ENCODE measurements at places on chromosomes 2 and 18.

- no peak for DNase-seq
Measured at GRCh38 chr18:36196238-36196995, 9.1 kb downstream of the MOCOS start.

GRCh38 chr2:224747765-224748164 is 31.6 kb upstream of the CCDC195 start:
- no peak for DNase-seq

GRCh38 chr18:76371301-76372203 is 123.5 kb downstream of the ZNF516 start:
- DNase-seq: no peak

DNA sequence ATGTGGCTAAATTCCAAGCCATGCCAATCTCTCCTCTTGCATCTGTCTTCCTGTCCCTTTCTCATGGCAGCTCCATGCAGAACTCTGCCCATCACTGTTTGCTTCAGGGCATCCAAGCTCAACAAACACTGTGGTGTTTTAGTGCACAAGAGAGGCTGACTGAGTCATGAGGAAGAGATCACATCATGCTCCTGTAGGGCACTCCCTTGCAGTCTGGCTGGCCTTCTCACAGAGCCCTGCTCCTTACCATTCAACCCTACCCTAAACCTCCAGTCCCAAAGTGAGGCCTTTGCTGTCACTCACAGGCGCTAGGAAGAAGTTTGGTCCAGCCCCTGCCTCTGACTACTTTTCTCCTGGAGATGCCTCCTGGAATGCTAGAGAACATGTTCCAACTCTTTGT is 194.0 kb downstream of the LRATD1 start:
- no peak for DNase-seq

GRCh38 chr18:79544386-79544963 is 135.1 kb upstream of the CTDP1 start:
- DNase-seq: no peak

GRCh38 chr2:213020268-213020667 is 131.1 kb downstream of the IKZF2 start:
- no peak for DNase-seq

GRCh38 chr2:218357236-218358177 is 850 bp downstream of the CATIP start:
- DNase-seq: no peak

DNA sequence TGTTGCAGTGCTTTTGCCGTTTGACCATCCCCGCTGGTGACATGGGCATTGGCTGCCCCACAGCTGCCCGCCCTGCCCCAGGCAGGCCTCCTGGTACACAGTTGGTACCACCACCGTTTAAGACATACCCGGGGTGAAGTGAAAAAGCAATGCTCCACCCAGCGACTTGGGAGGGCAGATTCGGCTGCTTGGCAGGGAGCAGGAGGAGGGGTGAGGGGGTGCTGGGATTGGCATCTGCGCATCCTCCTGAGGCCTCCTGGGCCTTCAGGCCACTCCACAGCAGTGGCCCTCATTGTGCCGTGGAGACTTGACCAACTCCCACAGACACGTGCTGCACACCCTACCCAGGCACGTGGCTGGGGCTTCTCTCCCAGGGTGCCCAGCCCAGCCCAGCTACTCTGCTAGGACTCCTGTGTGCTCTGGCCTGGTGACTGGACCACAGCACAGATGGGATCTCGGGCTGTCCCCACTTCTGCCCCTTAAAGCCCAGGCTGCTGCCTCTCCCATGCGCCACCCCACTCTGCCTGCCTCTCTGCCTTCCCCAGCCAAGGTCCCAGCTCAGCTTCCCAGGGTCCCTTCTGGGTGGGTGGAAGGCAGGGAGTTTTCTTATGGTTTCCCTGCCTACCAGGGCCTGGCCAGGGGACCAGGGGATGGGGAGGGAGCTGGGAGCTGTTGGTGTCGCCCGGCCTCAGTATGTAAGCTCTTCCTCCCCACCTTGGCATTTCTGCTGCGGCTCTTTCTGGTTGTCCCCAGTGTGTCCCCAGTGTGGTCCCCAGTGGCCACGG is 157.0 kb upstream of the HS6ST1 start:
- no peak for DNase-seq

DNA sequence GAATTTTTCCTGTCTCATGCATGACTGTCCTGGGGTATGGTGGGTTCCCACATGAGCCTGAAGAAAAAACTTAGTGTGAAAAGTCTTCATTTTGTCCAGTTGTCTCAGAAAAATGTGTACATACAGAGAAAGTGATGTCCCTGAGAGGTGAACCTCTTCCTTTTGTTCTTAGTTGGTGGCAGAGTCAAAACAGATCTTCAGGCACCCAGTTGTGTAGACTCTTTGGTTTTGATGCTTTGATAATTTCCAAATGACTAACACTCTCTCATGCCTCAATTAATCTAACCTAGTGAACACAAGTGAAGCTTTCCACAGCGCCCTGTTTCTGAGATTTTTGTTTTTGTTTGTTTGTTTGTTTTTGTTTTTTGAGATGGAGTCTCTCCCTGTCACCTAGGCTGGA is 273.5 kb downstream of the PIK3C3 start:
- no peak for DNase-seq

DNA sequence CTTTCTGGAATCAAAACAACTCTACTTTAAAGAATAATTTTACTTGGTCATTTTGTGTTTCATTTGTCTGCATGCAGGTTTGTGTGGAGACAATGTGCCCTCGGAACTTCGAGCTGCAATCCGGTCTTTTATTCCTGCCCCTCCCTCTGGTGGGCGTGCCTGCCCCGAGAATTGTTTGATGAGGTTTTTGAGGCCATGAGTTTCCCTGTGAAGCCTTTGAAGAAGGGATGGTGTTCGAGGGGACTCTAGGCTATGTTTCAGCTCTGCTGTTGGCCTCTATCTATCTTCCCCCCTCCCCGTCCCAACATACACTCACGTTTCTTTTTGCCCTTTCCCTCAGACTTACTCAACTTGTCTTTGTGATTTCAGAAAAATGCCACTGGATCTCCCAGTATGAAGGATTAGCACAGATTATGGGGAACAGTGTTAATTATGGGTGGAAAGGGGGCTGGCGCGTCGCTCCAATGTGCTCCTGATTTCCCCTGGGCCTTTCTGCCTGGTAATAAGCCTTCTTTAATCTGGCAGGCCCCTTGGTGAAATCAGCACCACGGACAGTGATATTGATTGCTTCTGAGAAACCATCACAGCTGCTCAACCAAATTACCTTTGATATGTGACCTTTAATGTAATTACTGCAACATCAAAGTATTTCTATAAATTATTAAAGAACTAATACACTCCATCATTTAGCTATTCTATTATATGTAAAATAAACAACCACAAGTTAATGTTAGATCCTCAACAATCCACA is 82.2 kb downstream of the CELF4 start:
- DNase-seq: peak; percentile 58

- DNase-seq: no peak
Measured at GRCh38 chr2:239647052-239647819, 246.4 kb upstream of the HDAC4 start.

DNA sequence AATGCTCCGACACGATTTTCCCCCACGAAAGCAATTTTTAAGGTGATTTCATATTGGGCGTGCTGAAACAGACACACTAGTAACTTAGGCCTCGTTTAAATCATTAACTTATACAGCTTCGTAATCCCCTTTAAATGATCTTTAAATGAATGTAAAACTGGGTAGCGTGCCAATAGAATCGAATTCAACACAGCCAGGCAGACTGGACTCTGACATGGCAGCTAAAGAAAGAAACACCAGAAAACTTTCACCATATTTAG is 2.4 kb upstream of the ID2 start:
- no peak for DNase-seq

DNA sequence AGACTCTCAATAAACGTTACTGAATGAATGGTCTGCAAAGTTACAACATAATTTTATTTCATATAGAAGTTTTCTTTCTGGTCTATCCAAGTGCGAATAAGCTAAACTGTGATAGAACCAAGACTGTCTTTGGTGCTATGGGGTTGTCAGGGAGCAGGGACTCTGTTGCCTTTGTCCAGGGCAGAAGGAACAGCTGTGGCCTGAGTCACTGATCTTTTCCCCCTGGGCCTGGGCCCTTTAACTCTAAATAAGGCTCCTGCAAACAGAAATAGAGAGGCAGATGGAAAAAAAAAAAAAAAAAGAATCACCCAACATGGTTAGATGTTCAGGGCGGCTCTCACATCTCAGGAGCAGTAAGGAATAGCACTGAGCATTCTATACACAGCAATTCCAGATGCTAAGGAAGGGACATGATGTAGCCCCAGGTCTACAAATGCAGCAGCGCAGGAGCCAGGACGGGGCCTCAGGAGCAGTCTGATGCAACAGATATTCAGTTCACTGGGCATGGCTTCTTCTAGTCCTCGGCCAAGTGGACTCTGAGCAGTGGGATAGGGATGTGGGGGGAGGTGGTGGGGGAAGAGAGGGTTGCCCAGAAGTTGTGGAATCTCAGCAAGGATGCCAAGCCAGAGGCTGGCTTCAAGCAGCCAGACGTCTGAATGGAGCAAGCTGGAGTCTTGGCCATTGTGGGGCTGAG is 247.1 kb upstream of the SIX2 start:
- no peak for DNase-seq

DNA sequence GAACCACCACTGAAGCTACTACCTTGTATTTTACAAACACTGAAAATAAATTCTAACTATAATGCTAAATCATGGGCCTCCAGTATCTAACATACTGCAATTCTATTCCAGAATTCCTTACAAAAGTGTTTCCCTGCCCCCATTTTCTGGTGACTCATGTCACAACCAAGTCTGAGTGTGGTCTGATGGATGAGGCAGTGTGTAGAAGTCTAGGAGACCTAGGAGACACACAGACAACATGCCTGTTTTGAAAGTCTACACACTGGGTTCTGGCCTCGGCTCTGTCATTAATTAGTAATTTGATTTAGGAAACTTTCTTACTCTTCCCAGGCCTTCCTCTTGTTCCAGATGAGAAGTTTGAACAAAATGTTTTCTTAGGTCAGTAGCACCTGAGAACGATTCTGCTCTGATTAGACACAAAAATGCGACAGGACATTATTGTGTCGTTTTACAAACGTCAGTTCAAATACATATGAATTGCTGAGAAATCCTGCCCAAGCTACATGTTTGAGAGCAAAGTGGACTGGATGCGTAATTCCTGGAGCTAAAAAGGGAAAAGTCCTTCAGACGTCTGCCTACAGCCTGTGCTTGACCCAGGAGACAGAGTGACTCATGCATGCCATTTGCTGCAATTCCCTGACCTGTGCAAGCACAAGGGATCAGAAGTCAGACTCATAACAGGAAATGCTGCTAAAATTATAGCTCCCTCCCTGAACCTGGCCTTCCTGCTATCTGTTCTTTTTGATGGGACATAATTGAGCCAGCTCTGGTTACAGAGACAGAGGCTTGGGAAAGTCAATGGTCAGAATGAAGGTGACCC is 494.4 kb downstream of the SOX11 start:
- no peak for DNase-seq

- no peak for DNase-seq
Measured at GRCh38 chr2:133461484-133461883, 106.8 kb downstream of the NCKAP5 start.

GRCh38 chr2:158006961-158007719 is 94.5 kb upstream of the UPP2 start:
- DNase-seq: no peak

- DNase-seq: peak; percentile 92
Measured at GRCh38 chr2:164992818-164993217, 37.5 kb upstream of the SLC38A11 start.

DNA sequence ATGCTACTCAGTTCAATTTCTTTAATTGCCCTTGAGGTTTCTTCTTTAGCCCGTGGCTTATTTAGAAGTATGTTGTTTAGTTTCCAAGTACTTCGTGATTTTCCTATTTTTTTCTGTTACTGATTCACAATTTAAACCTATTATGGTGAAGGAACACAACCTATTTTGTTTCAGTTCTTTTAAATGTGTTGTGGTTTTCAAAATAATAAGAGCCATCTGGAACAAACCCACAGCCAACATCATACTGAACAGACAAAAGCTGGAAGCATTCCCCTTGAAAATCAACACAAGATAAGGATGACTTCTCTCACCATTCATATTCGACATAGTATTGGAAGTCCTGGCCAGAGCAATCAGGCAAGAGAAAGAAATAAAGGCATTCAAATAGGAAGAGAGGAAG is 155.2 kb downstream of the GALNT1 start:
- DNase-seq: no peak

DNA sequence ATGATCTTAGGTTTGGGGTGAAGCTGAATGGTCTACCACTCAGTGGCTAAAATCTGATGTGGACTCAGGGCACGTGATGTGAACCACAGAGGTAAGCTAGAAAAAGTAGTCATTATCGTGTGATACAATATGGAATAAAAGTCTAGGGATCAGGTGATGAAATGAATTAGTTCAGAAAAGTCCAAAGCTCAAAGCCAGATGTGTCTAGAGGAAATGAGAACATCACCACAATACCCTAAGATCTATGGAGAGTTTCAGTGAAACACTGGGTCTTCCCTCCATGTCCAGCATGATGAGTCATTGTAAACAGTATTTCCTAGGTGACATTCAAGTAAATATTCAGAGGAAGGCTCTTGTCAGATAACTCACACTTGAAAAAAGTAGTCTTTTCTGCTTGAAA is 1257.4 kb upstream of the ZEB2 start:
- no peak for DNase-seq

GRCh38 chr2:33240178-33240577 is 236.3 kb upstream of the RASGRP3 start:
- peak; percentile 70 for DNase-seq

GRCh38 chr2:152587187-152587947 is 129.9 kb downstream of the PRPF40A start:
- peak; percentile 38 for DNase-seq

DNA sequence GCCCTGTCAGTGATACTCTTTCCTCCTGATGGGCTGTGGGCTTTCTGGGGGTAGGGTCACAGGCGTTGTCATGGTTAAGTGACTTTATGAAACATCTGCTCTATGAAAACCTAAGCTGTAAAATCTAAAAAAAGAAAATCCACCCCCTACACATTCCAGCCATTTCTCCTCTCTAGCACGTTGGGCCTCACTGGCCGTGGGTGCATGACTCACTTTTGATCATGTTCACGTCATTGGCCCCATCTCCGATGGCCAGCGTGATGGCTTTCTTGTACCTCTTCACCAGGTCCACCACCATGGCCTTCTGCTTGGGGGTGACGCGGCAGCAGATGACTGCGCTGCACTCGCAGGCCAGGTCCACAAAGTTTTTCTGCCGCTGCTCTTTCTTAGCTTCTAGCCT is 39.3 kb upstream of the NARS1 start:
- DNase-seq: peak; percentile 33

DNA sequence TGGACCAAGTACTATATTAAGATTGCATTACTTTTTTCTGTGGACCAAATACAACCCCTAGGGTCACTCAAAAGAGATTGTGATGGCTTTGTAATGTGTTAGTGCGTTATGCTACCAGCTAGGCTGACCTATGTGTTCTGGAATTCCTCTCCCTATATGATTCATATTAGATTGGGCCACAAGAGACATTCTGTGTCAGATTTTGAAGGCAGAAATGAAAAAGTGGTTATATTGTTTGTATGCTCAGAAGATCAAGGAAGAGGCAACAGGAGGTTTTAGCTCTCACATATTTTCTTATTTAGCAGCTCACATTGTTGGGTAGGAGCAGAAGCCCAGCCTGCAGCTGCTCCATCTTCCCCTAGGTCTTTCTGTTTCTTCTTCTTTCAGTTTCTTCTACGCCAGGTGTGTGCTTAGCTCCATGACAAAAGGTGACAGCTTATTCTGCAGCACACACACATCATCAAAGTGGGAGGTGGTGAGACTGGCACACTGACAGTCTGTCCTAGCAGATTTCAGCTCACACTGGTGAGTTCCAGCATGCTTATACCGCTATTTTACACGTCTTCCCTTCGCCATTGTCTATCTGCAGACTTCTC is 156.8 kb upstream of the UBE2E3 start:
- peak; percentile 68 for DNase-seq
